ENCODE measurements at places on chromosomes 13 and 19. TPM values are rescaled to one million over a fixed set of nuclear protein-coding genes. Genes with fewer than 3 reads are reported as not detected.

Gene ZNF154
- 40.8 TPM for polyA plus RNA-seq

Gene EDNRB
- 110 TPM for polyA plus RNA-seq

DNA sequence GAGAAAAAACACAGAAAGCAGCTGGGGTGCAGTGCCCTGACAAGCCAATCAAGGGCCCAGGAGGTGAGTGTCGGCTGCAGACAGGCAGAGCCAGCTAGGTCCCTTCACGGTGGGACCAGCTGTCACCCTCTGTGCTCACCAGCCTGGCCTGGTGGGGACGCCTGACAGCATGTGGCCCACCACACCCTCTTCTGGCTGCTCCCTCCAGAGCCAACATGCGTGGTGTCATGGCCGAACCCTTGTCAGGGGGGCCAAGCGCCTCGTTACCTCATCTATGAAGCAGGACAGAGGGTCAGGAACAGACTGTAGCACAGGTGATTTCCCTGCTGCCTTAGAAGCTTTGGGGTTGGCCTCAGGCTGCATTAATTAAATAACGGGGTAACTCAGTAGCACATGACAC lies 40.0 kb upstream of the ISYNA1 start:
- DNase-seq: no peak

DNA sequence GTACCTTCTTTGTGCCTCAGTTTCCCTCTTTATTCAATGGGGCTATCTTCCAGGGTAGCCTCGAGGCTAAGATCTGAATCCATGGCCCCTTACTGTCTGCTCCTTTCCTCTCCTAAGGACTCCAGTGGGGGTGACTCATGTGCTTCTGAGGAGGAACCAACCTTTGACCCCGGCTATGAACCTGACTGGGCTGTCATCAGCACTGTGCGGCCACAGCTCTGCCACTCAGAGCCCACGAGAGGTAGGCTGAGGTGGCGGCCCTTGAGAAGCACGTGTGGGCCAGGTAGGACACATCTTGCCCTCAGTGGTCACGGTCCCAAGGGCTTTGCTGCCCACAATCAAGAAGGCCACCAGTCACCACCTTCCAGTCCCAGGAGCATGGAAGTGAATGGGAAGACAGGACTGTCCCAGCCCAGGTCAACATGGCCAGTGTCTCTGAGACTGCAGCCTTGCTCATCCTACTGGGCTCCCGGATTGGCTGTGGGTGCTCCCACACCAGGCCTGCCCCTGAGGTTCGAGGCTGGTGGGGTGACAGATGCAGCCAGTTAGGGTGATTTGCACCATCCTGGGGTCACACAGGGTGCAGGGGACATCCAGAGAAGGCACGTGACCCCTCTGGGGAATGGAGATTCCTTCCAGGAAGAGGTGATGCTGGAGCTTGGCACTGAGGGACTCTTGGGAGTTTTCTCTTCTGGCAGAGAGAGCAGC lies 2.8 kb downstream of the TBC1D17 start:
- no peak for DNase-seq

DNA sequence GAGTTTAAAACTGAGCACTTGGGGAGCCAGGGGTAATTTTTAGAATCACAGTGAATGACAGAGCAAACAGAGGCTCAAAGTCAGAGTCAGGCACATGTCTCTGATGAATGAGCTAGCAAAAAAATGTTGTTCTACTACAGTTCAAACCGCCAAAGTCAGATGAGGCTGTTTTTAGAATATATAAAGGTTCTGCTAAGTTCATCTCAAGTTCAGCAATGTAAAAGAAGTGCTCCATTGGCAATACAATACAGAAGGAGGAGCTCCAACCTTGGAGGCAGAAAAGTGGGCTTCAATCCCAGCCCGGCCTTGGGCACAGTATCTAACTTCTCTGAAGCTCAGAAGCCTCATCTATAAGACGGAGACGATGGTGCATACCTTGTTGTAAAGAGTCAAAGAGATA lies 70.1 kb upstream of the IPO5 start:
- DNase-seq: no peak

Gene KLF12
- polyA plus RNA-seq: 24.7 TPM

Gene IFI30
- polyA plus RNA-seq: 14.7 TPM

GRCh38 chr13:91668866-91669495 lies 270.6 kb downstream of the GPC5 start:
- peak; percentile 35 for DNase-seq

DNA sequence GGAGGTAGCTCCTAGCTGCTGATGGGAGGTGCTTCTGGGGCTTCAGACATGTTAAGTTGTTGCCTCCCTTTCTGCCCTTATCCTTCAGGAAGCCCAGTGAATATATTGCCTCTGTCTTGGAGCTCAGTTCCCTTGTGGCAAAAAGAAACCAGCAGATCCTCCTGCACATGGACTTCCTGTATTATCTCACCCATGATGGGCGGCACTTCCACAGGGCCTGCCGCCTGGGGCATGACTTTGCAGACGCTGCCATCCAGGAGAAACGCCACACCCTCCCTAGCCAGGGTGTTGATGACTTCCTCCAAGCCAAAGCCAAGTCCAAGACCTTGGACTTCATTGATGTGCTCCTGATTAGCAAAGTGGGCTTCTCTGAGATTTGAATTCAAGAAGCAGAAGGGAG lies 6.0 kb upstream of the CYP4F12 start:
- no peak for DNase-seq

- no peak for DNase-seq
Measured at GRCh38 chr13:96417939-96418685, 328.2 kb downstream of the HS6ST3 start.

- DNase-seq: no peak
Measured at GRCh38 chr13:113764793-113765563, 6.0 kb downstream of the TMEM255B start.

DNA sequence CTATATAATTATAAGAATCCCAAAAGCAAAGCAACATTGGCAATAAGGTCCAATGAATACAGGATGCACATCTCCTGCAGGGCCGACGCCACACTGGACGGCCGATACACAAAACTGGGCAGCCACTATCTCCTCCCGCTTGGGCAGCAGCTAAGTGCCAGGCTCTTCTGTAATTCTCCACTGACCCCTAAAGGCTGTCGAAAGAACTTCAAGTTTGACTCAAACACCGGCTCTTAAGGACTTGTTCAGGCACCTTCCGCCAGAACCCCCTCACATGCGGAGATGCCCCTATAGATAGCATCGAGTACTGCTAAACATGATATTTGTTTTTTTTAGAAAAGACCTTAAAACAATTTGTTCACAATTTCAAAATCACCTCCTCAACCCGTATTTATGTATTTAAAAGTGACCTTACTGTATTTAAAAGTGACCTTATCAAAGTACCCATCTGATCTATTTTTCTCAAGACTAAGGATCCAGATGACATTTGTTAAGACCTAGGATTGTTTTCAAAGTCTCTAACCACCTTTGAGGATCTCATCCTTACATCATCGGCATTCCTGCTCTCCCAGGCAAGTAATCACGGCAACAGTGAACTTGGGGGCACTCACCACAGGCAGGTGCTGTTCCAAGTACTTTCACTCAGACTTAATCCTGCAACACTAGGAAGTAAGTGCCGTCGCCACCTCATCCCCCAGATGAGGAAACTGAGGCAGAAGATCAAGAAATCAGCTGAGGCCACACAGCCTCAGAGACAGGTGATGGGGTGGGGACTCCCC lies 77.8 kb downstream of the TUBGCP3 start:
- peak; percentile 57 for DNase-seq

DNA sequence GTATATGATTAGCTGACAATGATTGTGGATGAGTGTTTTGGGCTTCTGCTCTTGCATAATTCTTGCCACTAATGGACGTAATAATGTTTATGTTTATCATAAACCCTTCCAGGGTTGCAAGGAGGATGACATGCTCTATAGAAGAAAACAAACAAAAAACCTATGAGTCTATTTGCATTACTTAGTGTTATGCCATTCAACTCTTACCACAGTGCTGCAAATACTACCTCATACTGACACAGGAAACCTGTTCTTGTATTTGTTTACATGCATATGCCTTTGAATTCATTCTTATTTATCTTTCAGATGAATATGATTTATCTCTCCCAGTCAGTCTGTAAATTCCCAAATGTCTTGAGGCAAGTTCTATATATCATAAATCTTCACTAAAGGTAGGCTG lies 39.6 kb upstream of the FREM2 start:
- no peak for DNase-seq

DNA sequence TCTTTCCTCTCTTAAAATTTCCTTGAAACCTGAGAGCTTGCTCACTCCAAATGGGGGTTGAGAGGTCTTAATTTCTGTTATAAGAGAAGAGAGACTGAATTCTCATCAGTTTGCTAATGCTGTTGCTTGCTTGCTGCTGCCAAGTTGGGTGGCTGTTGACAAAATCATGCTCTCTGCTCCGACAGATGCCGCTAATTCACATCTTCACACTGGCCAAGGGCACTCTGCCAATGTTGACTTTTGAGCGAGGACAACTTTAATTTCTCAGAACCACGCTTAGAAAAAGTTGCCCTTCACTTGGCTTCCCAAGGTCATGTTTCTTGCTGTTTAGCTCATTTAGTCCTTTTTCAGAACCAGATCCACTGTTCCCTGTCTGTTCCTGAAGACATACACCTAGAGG lies 402.9 kb downstream of the HS6ST3 start:
- DNase-seq: no peak

DNA sequence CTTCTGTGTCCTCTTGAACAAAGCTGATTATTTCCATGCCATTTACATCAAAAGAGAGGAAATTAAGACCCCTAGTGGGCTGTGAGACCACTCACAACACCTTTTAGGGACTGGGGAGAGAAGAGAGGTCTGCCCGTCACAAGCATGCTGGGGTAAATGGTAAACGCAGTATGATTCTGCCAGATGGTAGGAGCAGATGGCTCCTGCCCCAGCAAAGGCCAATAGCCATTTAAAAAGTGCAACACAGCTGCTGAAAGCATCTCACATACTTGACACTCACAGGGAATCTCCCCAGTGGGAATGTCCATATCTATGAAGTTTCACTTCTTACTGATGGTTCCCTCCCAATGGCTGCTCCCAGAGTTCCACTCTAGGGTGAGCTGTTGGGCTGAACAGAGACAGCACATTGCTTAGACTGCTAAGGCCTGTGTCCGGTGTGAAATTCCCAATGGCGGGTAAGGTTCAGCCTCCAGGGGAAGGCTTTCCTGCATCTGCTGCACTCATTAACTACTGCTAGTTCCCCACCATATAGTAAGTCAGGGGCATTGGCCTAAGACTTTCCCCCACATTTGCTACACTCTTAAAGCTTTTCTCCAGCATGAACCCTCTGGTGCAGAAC lies 7.4 kb downstream of the ZNF671 start:
- no peak for DNase-seq

DNA sequence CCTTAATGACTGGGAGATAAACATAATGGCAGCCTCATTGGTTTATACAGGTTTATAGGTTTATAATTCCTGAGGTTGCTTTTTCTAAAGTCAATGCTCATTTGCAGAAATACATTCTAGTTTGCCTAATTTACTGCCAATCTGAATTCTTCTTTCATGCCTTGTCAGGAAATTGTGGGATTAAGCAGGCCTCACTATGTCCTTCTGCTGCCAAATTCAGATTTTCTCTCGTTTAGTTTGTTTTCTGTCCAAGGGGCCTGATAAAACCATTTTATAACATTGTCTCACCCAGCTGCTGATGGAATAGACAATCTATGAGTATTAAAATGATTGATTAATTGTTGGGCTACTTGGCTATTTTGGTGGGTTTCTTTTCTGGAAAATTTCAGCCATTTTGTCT lies 42.4 kb upstream of the OBI1 start:
- DNase-seq: no peak

DNA sequence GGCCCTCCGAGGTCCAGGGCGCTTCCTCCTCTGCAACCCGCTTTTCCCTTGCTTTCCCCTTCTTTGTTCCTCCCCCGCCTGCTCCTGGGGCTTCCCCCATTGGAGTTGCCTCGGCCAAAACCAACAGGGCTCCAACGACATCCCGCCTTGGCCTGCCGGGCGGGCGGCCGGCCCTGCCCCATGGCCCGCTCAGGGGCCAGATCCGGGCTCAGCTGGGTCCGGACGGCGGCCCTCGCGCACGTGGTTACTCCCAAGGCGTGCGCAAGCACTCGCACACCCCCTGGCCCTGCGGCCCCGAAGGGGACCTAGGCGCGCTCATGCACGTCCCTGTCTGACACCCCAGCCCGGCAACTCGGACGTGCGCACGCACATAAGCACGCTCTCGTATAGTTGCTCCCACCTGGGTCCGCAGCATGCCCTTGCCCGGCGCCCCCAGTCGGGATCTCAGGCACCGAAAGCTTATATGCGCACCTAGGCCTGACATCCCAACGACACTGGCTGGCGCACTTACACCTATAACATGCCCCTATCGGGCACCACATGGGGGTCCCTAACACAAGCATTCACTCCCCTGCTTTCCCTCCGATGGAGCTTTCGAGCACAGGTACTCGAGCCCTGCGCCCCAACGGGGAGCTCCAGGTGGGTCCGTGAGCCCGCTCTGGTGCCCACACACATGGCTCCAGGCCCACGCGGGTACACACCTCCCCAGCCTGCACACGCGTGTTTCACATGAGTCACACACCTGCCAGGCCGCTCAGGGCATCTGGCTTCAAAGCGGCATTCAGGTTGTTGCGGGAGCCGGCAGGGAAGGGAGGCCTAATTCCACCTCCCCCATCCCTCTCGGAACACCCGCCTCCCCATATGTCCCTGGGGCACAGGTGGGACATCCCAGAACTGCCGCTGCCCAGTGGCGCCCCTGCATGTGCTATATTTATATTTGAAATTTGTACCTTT lies 15.0 kb downstream of the NFIX start:
- no peak for DNase-seq

Gene CEACAM7
- polyA plus RNA-seq: not detected

- DNase-seq: no peak
Measured at GRCh38 chr19:18062028-18062427, 24.7 kb downstream of the IL12RB1 start.

Gene IL27RA
- polyA plus RNA-seq: 6.1 TPM

Gene ZFR2
- polyA plus RNA-seq: 0.43 TPM

DNA sequence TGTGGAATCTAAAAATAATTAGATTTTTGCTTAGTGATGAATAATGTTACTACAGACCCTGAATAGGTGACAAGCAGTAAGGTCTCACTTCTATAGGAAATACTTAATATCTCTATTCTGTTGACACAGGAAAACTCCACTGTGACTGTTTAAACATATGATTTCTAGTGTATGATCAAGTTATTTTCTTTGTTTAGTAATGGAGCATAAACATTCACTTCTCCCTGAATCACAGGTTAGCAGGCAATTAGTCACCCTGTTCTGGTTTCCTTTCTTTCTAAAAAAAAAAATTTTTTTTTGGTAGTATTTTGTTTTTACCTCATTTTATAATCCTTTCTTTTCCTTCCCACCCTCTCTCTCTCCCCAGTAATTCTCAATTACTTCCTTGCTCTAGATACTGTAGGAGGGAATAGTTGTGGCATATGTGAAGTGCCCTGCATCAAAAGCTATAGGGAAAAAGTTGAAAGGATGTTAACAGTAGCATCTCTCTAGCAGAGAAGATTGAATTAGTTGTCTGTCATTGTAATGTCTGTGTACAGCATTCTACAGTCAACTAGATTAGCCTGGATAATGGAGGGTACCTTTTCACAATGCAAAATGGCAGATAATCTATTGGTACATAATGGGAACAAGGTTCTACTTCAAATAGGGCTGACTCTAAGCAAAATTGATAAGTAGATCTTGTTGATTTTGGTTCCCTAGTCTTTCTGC lies 3.5 kb downstream of the HS6ST3 start:
- DNase-seq: no peak

GRCh38 chr13:39039041-39039440 lies 785 bp downstream of the NHLRC3 start:
- DNase-seq: no peak

GRCh38 chr13:90403330-90404082 lies 944.0 kb upstream of the MIR17HG start:
- DNase-seq: no peak
